Mucosa of gallbladder (tissue), 1 donor: ENCODE measurements at places on chromosomes 7 and 10.
A peak's percentile ranks its signal among the peaks of the same experiment; 100 is the strongest.

DNA sequence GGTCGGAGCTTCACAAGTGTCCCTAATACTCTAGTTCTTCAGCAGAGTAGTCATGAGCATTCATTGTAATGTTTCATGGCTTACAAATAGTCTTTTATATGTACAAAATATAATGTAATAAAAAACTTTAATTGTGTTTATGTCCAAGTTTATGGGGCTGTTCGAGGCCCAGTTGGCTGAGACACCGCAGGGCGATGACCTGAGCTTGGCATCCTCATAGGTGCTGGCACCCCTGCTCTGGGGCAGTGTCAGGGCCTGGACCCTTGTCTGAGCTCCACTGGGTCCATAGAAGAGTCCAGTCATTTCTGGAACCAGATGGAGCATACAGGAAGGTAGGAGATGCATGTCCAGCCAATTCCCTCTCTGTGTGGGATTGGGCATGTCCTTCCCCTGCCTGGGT, 12.9 kb upstream of the ZMIZ1 start:
- DNase-seq = no peak

GRCh38 chr10:42776681-42777080, 5.9 kb upstream of the BMS1 start:
- DNase-seq = no peak

- no peak for DNase-seq
These were observed 5.6 kb downstream of the STRA8 start for GRCh38 chr7:135239263-135239662.

DNA sequence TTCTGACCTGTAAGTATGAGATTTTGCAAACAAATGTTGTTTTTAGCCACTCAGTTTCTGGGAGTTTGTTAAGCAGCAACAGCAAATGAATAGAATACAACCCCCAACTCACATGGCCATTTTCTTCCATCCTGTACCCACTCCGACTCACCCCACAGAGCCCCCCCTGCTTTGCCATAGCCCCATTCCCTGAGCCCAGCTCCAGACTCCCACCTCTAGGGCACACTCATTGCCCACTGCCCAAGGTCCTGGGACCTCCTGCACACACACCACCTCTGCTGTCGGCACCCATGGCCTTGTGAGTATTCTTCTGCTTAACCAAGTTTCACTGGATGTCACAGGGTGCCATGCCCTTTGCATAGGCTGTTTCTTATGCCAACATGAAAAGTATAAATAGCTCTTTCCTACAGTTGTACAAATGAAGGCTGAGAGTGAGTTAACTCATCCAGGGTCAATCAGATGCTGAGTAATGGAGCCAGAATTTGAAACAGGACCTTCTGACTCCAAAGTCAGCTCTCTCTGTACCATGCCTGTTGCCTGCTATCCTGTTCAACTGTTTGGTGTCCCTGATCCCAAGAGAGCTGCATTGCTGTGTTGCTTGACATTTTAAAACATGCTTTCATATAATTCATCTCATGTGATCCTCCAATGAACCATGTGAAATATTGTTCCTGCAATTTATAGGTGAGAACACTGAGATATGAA, 367.8 kb upstream of the ZMIZ1 start:
- DNase-seq = no peak

- DNase-seq = no peak
These were observed 202.8 kb upstream of the BMPER start for GRCh38 chr7:33702514-33703054.

DNA sequence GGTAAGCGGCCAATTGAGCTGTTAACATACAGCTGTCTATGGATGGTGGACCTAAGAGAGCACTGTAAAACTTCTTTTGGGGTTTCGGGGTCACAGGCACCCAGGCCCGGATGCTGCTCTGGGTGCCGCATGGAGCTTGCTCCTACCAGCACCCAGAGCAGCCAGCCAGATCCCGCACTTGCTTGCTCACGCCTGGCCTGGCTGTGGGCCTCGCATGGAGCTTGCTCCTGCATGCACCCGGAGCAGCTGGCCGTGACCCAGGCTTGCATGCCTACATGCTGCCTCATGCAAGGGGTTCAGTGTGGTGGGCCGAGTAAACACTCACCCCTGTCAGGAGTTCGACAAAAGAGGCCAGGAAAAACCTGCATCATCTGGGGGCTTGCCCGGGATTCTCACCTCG, 896.9 kb downstream of the SORCS1 start:
- DNase-seq = no peak

GRCh38 chr7:158309868-158310763, 277.5 kb downstream of the PTPRN2 start:
- no peak for DNase-seq

- DNase-seq = peak; percentile 63
These were observed 141.7 kb upstream of the PFKP start for GRCh38 chr10:2925631-2926030.
